ENCODE measurements at places on chromosomes 5 and 9.

DNA sequence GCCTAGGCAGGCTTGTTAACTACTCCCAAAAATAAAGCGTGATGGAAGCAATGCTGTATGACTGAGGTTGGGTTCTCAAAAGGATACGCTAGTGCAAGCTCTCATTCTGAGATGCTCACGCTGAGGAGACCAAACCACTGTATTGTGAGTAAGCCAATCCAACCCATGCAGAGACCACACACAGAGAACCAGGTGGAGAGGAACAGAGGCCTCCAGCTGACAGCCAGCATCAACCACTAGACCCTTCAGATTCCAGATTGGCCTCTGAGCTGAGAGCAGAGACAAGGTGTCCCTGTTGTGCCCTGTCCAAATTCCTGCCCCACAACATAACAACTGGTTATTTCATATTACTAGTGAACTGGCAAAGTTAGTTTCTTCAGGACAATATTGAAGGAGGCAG lies 4.5 kb downstream of the TSTD2 start:
- no peak for DNase-seq

DNA sequence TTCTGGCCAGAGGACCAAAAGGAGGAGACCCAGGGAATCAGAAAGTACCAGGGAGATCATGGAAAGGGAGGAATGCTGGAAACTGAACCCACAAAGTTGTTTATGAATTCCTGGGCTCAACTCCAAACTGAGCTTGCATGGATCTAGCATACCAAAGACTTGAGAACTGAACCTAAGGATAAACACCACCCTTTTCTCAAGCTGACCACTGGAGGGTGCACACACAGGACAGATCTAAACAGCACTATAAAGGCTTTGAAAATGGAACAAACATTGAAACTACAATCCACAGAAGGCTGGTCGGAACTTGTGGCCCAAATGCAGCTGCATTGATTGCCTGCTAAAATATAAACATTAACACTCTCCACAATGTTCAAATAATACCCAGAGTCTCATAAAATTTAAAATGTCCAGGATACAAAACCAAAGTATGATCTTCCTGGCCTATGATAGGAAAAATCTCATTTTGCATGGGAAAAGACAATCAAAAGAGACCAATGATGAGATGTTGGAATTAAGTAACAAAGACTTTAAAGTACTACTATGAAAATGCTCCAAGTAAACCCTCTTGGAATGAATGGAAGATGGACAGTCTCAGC lies 15.6 kb upstream of the IRF1 start:
- no peak for DNase-seq

DNA sequence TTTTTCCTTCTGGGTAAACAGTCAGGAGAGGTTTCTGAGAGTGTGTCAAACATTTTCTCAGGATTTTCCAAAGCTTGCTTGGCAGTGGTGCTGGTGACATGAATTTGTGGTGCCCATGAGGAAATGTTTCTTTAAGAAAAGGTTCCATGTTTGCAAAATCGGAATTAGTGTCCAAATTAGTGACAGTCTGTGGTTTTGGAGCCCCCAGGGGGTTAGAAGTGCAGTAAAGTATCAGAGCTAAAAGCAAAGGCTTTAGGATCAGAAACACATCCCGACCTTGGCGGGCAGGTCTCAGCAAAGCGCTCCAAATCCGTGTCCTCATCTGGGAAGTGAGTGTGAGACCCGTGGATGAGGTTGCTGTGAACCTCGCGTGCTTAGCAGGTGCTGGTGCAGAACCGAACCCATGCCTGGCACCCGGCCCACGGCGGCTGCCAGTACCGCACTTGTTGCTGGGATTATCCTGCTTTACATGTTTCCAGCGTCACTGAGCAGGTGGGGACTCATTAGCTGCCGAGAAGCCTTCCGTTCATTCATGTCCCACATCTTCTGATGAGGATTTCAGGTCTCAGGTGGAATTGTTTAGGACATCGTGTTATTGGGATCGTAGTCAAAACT lies 70.8 kb upstream of the COL5A1 start:
- no peak for DNase-seq

DNA sequence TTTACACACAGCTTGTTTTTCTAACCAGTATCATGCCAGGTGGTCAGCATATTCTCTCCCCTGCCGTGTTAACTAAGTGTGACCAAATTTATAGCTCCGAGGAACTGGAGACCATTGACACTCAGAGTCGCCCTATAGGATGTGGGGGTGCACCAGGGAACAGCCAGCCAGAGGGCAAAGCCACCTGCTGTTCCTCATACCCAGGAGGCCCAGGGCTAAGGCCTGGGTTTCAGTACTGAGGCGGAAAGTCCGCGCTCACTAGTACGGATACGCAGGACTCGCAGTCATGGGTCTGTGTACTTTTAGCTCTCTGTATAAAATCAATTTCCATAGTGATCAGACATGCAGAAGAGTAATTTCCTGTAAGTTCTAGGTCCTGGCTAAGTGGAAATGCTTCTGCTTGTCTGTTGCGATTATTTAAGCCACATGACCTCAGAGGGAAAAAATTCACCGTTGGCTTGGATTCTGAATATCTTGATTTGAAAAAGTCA lies 247.0 kb downstream of the AOPEP start:
- DNase-seq: no peak

DNA sequence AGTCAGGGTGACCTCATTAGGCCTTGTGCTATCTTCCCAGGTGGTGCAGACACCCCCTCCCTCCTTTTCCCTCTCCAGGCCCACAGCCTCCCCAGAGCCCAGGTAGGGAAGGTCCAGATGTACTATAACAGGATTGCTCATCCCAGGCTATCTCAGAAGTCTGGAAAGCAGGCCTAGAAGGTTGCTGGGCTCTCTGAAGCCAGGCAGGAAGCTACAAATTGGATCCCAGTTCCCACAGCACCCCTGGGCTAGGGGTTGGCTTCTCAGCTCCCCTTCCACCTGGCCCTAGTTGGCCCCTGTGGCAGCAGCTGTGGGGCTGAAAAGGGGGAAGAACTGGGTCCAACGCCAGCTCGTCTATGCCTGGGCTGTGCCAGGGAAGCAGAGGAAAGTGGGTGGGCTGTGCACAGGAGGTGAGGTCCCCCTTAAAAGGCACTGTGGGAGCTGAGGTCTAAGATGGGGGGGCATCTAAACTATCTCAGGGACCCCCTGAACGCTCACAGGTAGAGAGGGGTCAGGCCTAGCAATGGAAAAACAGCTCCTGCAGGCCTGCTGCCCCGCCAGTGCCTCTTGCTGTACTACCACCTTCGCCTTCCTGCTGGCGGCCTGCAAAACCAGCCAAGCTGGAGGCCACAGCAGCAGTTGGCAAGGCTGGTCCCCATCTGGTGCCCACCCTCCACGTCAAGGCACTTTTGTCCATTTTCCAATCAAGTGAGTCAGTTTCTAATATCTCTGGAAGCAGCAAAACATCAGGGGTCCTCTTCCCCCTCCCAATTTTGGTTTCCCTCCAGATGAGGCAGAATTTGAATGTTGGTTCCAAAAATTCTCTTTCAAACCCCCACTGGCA lies 13.3 kb upstream of the PSMD5 start:
- DNase-seq: no peak

GRCh38 chr5:163508753-163509152 lies 3.3 kb downstream of the MAT2B start:
- DNase-seq: no peak

- DNase-seq: peak; percentile 73
Observed at GRCh38 chr5:134114886-134115805, 665 bp downstream of the TCF7 start.

- no peak for DNase-seq
Observed at GRCh38 chr9:94948567-94949235, 222.2 kb downstream of the AOPEP start.

- DNase-seq: no peak
Observed at GRCh38 chr5:51380603-51381207, 2.5 kb upstream of the ISL1 start.

All from activated T-helper 1 cell treated with anti-CD3 and anti-CD28 coated beads, Interleukin-2, amount 50 U/mL, for 16 hours (primary cell).